ENCODE measurements at places on chromosomes 4 and X.

GRCh38 chrX:130769835-130770234, 133.2 kb downstream of the ENOX2 start:
- no peak for DNase-seq

GRCh38 chrX:16191605-16192004, 24.3 kb downstream of the MAGEB17 start:
- no peak for DNase-seq

GRCh38 chr4:99633772-99634171, 23.9 kb downstream of the C4orf54 start:
- no peak for DNase-seq

DNA sequence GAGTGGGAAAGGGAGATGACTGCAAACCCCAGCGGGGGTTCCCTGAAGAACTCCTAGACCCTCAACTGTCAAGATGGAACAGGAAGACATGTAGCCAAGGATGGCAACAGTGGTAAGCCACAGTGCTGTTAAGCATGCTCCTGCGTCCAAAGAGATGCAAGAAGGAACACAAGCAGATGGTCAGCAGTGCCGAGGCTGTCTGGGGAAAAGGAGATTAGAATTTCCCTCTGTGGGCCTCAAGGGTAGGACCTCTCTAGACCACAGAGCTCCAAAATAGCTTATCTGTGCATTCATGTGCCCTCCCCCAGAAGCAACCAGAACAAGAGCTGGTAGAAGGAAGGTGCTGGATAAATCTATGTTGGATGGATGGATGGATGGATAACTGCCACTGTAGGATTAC, 82.0 kb upstream of the CPEB2 start:
- no peak for DNase-seq

DNA sequence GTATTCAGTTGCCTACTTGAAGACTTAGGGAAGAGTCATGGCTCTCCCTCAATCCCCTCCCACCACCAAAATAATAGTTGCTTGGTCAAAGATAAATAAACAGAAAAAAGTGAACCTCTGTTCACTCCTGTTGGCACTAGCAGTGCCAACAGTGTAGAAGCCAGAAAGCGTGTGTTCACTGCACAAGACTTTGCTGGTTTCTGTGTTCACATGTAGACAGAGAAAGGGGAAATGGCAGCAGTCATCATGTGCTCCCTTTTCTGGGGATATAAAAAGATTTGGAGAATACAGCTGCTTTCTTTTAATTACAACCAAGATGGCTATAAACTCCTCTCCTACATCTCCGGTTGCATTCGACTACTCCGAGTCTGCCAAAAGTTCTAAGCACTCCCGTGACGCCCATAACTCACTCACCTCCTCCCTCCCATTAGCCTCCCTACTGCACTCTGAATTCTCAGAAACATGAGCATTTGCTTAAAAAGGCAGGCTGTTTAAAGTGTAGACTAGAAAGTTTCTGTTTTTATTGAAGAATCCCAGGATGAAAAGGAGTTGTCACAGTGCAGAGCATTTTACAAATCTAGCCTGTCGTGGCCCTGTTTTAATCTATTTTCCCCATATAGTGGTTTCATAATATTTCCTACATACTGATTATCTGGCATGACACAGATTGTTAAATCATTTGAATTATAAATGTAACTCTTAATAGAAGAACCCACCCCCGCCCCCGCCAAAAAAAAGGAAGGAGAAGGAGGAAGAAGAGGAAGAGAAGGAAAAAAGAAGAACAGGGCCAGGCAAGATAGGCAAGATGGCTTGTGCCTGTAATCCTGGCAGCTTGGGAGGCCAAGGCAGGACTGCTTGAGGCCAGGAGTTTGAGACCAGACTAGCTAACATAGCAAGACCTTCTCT, 16.7 kb downstream of the LGI2 start:
- DNase-seq: no peak

- DNase-seq: no peak
These were observed 130.9 kb downstream of the AR start for GRCh38 chrX:67674741-67675140.
